ENCODE measurements at places on chromosomes 5 and 9. TPM values are rescaled to one million over a fixed set of nuclear protein-coding genes. Genes with fewer than 3 reads are reported as not detected.

Gene CERT1
- total RNA-seq, result 23.2 TPM

Gene CD274
- total RNA-seq, result 2.3 TPM

Gene PGM5
- total RNA-seq, result 3.9 TPM

Gene POLR1E
- total RNA-seq, result 33.0 TPM

Gene ITGA1
- 7.1 TPM for total RNA-seq

Gene LCNL1
- not detected for total RNA-seq

Gene PCDHB15
- total RNA-seq, result 0.39 TPM

Gene PTGS1
- total RNA-seq, result 0.33 TPM

Gene PAPPA
- 79.6 TPM for total RNA-seq

Gene GADD45G
- total RNA-seq, result 51.4 TPM

Gene EHMT1
- total RNA-seq, result 74.1 TPM

Gene WDR31
- 1.7 TPM for total RNA-seq

Gene ZNG1F
- total RNA-seq, result 7.5 TPM

Gene NUTM2F
- not detected for total RNA-seq

Gene RASEF
- total RNA-seq, result 0.33 TPM

Gene FANCC
- total RNA-seq, result 7.9 TPM

Gene CACFD1
- 16.1 TPM for total RNA-seq

Gene ACSL6
- total RNA-seq, result 0.39 TPM

Gene SMIM32
- total RNA-seq, result not detected

Gene PPIC
- total RNA-seq, result 44.5 TPM

Gene FOXD4L3
- 0.39 TPM for total RNA-seq

Gene OBP2B
- not detected for total RNA-seq

Gene ALDH1A1
- not detected for total RNA-seq

Gene DOCK2
- total RNA-seq, result 1.2 TPM

Gene C9
- not detected for total RNA-seq

Gene ARHGEF28
- total RNA-seq, result 0.33 TPM

Gene AIF1L
- total RNA-seq, result 48.7 TPM

Gene SLC45A2
- 0.79 TPM for total RNA-seq

Gene GTF3C5
- total RNA-seq, result 50.6 TPM

Gene OR1Q1
- not detected for total RNA-seq

Gene CTXN3
- total RNA-seq, result not detected

Gene KIAA1958
- total RNA-seq, result 8.9 TPM

Gene BRD3
- total RNA-seq, result 5.6 TPM

Gene HSPB3
- total RNA-seq, result not detected

Gene CFAP77
- total RNA-seq, result not detected

Gene GRIN1
- total RNA-seq, result under 0.01 TPM

Gene PRR16
- 36.1 TPM for total RNA-seq

Gene GRM6
- not detected for total RNA-seq

Gene SURF6
- 9.4 TPM for total RNA-seq

Gene SLC34A1
- total RNA-seq, result 0.39 TPM

Gene ADAMTS16
- total RNA-seq, result under 0.01 TPM

Gene MED22
- total RNA-seq, result 16.7 TPM

Gene MSMP
- total RNA-seq, result not detected

Gene ELAVL2
- total RNA-seq, result 0.39 TPM

Gene C5orf46
- 9.9 TPM for total RNA-seq

Gene ODF2
- total RNA-seq, result 27.7 TPM

Gene GAS1
- 13.7 TPM for total RNA-seq

Data from placental epithelial cell (primary cell).